Effector memory CD8-positive, alpha-beta T cell (primary cell): ENCODE measurements at places on chromosomes 16 and 17.

DNA sequence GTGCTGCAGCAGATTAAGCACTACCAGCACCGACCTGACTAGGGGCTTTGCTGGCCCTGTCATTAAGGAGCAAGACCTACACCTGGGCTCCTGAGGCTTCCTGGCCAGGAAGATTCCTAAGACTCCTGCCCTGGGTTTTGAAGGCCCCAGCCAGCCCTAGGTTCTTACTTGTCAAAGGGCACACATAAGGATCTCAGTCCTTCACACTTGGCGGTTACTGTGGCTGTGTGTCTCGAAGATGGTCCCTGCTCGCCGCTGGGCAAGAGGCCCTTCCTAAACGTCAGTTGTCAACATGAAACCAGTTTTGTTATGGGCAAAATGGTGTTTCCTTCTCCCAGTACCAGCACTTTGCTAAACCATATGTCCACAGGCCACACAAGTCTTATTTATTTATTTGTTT, 470.6 kb downstream of the TOX3 start:
- H3K27ac ChIP-seq, result no peak overlapping the region
- H3K4me3 ChIP-seq, result no peak overlapping the region
- DNase-seq, result no peak
- no peaks in the 10 kb centered on the region for H3K27me3 ChIP-seq

GRCh38 chr16:6190776-6191175, 1093.2 kb upstream of the EEF2KMT start:
- no peak overlapping the region for H3K4me3 ChIP-seq
- H3K36me3 ChIP-seq, result no peaks in the 10 kb centered on the region
- H3K27ac ChIP-seq, result no peak overlapping the region
- H3K27me3 ChIP-seq, result no peaks in the 10 kb centered on the region
- H3K4me1 ChIP-seq, result no peaks in the 10 kb centered on the region

GRCh38 chr16:23624092-23624491, 17.0 kb downstream of the PALB2 start:
- H3K27ac ChIP-seq, result no peak overlapping the region
- H3K4me1 ChIP-seq, result no peaks in the 10 kb centered on the region
- no peaks in the 10 kb centered on the region for H3K27me3 ChIP-seq

GRCh38 chr17:83152227-83152744, 72.9 kb downstream of the METRNL start:
- H3K27me3 ChIP-seq, result peaks cover 16% of the 10 kb centered on the region
- no peak overlapping the region for H3K27ac ChIP-seq
- no peak for DNase-seq
- no peak overlapping the region for H3K4me3 ChIP-seq
- H3K4me1 ChIP-seq, result peaks cover 5% of the 10 kb centered on the region
- no peaks in the 10 kb centered on the region for H3K36me3 ChIP-seq

DNA sequence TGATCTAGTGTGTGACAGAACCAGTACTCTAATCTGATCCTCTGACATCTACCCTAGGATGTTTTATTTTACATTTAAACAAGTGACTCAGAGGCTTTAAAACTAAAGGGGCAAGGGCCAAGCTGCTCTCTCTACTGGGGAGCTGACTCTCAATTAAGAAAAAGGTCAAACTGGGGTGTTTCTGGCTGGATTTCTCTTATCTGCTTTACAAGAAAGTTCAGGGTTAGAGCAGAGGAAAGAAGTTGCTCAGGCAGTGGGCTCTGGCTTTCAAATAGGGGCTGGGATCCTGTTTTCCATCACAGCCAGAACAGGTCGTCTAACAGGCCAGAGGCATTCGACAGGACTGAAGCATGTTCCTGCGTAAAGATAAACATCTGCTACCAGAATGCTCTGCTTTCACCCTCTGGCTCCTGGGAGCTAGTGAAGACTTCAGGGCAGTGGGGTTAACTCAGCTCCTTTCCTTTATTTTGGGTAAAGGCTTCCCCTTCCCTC, 8.5 kb downstream of the MMP28 start:
- H3K27ac ChIP-seq, result no peak overlapping the region
- no peak overlapping the region for H3K4me3 ChIP-seq
- H3K36me3 ChIP-seq, result no peaks in the 10 kb centered on the region
- no peak for DNase-seq

- no peaks in the 10 kb centered on the region for H3K4me1 ChIP-seq
- DNase-seq, result no peak
- H3K4me3 ChIP-seq, result no peak overlapping the region
- H3K27ac ChIP-seq, result no peak overlapping the region
- peaks cover 1% of the 10 kb centered on the region for H3K27me3 ChIP-seq
These were observed 334.3 kb downstream of the C16orf95 start for GRCh38 chr16:86982912-86983311.

GRCh38 chr17:27770877-27771276, 29.5 kb downstream of the NOS2 start:
- H3K4me3 ChIP-seq, result no peak overlapping the region
- H3K27ac ChIP-seq, result no peak overlapping the region
- H3K36me3 ChIP-seq, result no peaks in the 10 kb centered on the region

GRCh38 chr16:27851586-27851985, 211.9 kb downstream of the GSG1L start:
- no peak overlapping the region for H3K4me3 ChIP-seq
- no peak overlapping the region for H3K27ac ChIP-seq
- DNase-seq, result no peak
- H3K4me1 ChIP-seq, result no peaks in the 10 kb centered on the region
- H3K36me3 ChIP-seq, result no peaks in the 10 kb centered on the region

DNA sequence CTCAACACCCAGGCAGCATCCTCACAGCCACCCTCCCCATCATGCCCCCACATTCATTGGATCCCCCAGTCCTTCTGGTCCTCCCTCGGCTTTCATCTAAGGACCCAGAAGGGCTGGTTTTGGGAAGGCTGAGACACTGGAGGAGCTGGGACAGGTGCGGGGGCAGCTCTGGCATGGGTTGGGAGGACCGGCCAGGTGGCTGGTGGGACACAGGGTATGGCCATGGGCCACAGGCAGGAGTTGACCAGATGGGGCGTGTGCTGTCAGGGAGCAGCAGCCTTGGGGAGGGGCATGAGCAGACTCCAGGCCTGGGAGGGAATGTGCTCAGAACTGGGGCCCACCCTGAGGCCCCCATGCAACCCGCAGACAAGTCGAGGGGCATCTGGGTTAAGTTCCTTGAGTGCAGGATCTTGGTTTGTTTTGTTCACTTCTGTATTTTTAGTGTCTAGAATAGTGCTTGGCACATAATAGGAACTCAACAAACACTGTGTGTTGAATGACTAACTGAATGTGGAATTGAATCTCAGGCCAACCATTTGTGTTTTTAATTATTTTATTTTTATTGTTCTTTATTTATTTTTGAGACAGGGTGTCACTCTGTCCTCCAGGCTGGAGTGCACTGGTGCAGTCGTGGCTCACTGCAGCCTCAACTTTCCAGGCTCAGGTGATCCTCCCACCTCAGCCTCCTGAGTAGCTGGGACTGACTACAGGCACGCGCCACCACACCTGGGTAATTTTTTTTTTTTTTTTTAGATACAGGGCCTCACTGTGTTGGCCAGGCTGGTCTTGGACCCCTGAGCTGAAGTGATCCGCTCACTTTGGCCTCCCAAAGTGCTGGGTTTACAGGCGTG, 5.6 kb downstream of the P2RX1 start:
- H3K27ac ChIP-seq, result peak overlapping the region; percentile 76
- H3K36me3 ChIP-seq, result peaks cover 1% of the 10 kb centered on the region
- DNase-seq, result no peak
- no peaks in the 10 kb centered on the region for H3K27me3 ChIP-seq

DNA sequence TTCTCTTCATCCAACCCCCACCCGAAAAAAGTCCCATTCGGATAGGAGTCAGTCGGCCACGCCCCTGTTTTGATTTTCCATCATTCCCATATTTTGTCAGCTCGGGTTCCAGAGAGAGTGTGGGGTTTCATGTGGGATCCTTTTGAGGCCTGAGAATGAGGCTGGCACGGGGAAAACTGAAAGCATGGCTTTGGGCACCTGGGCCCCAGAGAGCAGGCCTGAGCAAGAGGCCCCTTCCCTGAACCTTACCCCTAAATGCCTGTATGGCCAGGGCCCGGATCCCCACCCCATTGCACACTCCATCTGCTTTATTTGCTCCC, 4.6 kb upstream of the HOXB4 start:
- peaks cover 17% of the 10 kb centered on the region for H3K36me3 ChIP-seq
- peaks cover 90% of the 10 kb centered on the region for H3K27me3 ChIP-seq
- H3K4me1 ChIP-seq, result peaks cover 26% of the 10 kb centered on the region
- DNase-seq, result no peak

- DNase-seq, result no peak
- H3K4me1 ChIP-seq, result no peaks in the 10 kb centered on the region
- no peak overlapping the region for H3K4me3 ChIP-seq
These were observed 47.6 kb downstream of the ABAT start for GRCh38 chr16:8722025-8722348.

DNA sequence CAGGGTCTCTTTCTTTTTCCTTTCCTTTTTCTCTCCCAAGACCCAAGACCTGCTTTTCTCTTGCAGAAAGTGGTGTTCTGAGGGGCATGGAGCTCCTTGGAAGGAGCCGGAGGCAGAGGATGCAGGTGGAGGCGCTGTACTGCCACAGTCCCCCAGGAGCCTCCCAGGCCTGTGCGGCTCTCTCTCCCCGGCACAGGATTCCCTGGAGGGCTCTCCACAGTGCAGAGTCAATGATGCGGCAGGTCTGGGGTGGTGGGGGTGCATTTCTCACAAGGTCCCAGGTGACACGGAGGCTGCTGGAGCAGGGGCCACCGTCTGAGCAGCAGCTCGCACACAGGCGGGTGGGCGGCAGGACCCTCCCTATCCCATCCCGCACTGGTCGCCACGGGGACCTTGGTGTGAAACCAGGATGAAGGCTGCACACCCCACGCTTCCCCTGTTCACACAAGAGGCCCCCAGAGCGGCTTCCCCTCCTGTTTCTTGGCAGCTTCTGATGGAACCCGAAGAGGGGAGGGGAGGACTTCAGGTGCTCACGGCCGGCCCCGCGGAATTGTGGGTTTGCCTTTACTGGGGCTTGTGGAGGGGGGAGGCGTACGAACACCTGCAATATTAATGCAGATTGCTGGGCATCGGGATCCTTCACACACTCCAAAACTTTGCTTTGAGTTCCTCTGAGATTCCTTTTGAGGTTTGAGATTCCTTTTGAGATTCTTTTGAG, 186.9 kb downstream of the ENGASE start:
- H3K36me3 ChIP-seq, result no peaks in the 10 kb centered on the region
- H3K4me1 ChIP-seq, result no peaks in the 10 kb centered on the region
- H3K27me3 ChIP-seq, result peaks cover 23% of the 10 kb centered on the region
